ENCODE measurements at places on chromosomes 2 and 18.

DNA sequence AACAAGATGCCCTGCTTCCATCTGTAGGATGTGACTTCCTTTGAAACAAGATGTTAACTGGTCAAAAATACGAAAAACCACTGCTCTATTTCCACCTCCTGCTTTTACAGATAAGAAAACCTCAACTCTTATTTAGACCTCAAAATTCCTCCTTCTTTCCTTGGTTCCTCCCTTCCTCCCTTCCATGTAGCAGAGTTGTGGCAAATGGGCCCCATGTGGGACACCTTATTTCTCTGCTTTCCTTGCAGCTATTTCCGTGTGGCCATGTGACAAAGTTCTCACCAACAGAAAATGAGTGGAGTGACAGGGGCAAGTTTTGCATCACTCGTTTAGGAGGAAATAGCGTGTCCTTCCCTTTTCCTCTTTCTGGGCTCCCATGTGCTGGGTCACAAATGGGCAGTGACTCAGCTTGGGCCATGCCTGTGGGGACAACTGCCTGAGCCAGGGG, 69.4 kb upstream of the SMAD2 start:
- DNase-seq, result peak; percentile 94

GRCh38 chr2:105917226-105917625, 172.5 kb downstream of the NCK2 start:
- DNase-seq, result no peak

GRCh38 chr2:9665898-9666297, 35.1 kb upstream of the YWHAQ start:
- DNase-seq, result no peak

- DNase-seq, result no peak
Measured at GRCh38 chr2:116716444-116716843, 1098.0 kb upstream of the DDX18 start.

GRCh38 chr2:142973822-142974207, 96.4 kb downstream of the KYNU start:
- DNase-seq, result no peak

GRCh38 chr2:177331466-177331997, 61.0 kb upstream of the AGPS start:
- no peak for DNase-seq

- DNase-seq, result no peak
Measured at GRCh38 chr2:121519153-121519552, 11.5 kb upstream of the RNU4ATAC start.

- no peak for DNase-seq
Measured at GRCh38 chr2:9366026-9366425, 57.3 kb downstream of the ITGB1BP1 start.

DNA sequence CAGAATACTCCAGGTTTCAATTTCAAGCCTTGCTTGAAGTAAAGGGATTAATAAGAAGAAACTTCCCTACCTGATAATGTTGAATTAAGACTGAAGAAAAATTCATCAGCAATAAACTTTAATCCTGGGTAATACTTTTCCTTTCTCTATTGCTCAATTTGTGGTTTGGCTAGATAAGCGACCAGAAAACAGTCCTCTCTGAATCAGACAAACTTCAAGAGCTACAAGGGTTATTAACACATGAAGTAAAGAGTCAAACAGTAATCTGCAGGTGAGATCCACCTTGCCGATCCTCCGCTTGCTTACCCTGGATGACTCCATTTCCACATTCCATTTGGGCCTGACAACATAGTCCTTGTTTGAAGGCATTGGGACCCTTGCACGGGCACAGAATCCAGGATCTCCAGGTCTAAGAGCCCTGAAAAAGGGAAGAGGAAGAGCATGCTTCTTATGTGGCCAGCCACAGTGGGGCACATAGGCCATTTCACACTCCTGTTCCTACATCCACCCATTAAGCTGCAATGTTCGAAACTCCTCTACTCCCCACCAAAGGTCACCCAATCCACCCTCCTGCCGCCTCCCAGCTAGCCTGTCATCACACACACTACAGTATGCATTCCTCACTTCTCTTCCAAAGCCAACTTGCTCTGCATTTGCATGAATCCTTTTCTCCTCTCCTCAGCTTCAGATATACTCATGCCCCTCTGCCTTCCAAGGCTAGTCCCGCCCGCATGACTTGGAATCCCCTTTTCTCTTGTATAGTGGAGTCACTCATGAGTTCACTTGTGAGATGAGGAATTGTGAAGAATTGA, 39.8 kb downstream of the IWS1 start:
- peak; percentile 27 for DNase-seq
